COLO829 (cell line): ENCODE measurements at places on chromosomes 4 and X.
A peak's percentile ranks its signal among the peaks of the same experiment; 100 is the strongest.

DNA sequence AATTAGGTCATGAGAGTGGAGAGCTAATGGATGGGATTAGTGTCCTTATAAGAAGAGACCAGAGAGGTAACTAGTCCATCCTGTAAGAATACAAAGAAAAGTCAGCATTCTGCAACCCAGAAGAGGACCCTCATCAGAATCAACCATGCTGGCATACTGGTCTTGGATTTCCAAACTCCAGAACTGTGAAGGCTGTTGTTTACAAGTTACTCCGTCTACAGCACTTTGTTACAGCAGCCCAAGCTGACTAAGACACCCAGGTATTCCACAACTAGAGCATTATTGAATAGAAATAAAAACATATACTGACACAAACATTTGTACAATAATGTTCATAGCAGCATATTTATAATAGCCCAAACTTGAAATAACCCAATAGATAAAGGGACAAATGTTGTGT is 9.2 kb downstream of the TMEM156 start:
- no peak for DNase-seq

GRCh38 chr4:7944599-7945220 is 5.0 kb upstream of the AFAP1 start:
- no peak for DNase-seq

- DNase-seq, result no peak
These were observed 98.7 kb downstream of the CPZ start for GRCh38 chr4:8691151-8691775.

DNA sequence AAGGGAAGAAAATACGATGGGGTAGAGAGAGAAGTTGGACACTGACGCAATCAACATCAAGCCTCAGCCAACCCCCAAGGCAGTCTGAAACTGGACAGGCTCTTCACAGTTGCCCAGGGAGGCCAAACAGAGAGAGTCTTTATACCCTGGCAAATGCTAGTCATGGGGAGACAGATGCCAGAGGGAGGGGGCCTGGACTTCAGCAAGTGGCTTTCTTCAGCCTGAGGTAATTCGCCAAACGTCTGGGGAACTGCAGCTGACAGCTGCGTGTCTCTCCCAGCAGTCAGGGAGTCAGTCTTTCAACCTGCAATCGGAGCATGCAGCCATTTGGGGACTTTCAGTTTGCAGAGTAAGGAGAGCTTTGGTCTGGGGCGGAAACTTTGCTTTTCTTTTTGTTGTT is 521.6 kb downstream of the TRIML1 start:
- peak; percentile 89 for DNase-seq

- DNase-seq, result peak; percentile 17
These were observed 19.3 kb upstream of the SPIN2A start for GRCh38 chrX:57156397-57157049.

- DNase-seq, result peak; percentile 62
These were observed 50.4 kb downstream of the USP11 start for GRCh38 chrX:47283015-47283771.

DNA sequence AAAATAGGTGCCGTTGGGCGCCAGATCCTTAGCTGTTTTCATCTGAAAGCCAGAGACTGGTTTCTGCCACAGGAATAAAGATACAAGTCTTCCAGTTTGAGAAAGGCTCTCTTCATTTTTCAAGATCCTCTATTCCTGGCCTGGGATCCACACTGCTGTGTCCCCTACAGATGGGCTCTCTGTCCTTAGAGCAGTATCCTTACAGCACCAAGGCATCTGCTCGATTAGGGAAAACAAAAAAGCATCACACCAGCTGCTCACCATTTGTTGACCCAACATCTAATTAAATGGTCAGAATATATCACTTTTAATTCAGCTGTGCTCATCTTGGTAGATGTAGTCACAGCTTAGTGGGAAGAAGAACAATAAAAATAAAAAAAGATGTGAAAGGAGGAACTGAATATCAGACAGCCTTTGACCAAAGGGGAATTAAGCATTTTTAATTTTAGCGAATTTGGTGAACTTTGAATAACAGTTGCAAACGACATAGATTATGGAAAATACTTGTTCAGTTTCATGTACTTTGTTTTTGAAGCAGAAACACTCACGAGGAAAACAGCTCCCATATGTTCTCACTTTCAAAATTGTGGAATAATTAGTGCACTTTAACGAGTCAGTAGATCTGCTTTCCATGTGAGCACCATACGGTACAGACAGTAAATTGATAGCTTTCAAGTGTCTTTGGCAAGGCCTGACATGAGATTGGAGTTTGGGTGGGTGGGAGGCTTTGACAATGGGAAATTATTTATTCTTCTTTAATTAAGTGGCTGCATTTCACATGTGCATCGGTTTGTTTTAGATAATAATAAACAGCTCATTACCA is 148.4 kb upstream of the CLNK start:
- DNase-seq, result no peak

- DNase-seq, result no peak
These were observed 12.4 kb downstream of the CASP6 start for GRCh38 chr4:109690690-109691410.

DNA sequence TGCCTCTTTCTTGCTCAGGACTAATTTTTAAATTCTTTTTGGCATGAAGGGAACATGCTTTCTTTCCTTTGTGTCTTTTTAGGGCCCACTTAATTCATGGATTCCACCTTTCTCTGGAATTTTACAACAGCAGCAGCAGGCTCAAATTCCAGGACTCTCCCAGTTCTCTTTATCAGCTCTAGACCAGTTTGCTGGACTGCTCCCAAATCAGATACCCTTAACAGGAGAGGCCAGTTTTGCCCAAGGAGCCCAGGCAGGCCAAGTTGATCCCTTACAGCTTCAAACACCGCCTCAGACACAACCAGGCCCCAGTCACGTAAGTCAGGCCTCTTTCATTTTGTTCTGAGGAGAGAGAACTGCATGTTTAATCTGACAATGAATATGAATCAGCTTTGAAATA is 2.3 kb downstream of the ODAM start:
- DNase-seq, result no peak

GRCh38 chrX:123603491-123603890 is 129.4 kb downstream of the THOC2 start:
- no peak for DNase-seq

- DNase-seq, result no peak
These were observed 23.2 kb upstream of the HOPX start for GRCh38 chr4:56704089-56704871.

DNA sequence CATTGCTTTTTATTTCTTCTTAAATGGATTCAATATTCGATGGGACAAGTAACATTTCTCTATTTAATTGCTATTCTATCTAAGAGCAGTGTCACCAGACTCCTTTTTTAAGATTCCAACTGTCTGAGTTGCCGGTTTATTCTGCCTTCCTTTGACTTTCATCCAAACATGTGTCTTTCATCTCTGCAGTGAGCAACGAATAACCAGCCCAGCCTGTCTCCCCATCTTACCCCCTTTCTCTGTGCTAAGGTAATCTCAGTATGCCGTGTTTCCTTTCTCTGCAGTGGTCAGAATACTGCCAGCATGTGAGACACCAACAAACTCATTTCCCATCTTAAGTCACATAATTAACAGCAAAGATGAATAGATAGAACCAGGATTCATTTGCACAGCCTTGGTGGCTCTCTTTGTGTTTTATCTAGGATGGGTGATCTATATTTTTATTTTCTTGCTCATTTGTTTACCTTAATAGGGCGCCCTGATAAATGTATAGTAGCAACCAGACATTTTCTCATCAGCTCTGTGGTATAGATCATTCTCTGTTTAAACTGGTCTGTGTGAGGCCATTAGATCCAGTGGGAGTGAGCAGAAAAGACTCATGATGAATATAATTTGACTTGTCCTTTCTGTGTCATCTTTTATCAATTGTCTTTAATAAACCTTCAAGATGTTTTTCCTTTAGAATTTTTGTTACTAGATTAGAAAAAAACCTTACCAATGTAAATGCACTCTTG is 394.8 kb upstream of the IGFBP7 start:
- no peak for DNase-seq

- DNase-seq, result no peak
These were observed 53.5 kb downstream of the DCLK2 start for GRCh38 chr4:150131581-150132228.

GRCh38 chr4:74474345-74475090 is 29.6 kb downstream of the AREG start:
- DNase-seq, result no peak

DNA sequence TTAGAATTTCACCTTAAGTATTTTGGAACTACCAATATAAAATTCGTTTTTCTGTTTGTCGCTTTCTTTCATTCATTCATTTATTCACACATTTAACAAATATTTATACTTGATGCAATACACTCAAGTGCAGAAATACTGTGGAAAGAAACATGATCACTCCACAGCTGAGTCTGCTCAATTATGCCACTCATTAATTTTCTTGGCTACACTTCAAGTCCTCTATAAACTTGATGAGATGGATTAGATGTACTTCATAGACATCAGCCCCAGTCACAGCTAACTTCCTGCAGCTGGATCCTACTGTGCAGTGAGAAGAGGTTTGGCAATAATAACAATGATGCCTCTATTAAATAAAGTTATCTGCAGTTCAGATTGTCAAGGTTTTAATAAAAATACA is 208.1 kb downstream of the PDGFC start:
- DNase-seq, result peak; percentile 28

- no peak for DNase-seq
These were observed 12.1 kb upstream of the GTPBP6 start for GRCh38 chrX:330726-331150.

DNA sequence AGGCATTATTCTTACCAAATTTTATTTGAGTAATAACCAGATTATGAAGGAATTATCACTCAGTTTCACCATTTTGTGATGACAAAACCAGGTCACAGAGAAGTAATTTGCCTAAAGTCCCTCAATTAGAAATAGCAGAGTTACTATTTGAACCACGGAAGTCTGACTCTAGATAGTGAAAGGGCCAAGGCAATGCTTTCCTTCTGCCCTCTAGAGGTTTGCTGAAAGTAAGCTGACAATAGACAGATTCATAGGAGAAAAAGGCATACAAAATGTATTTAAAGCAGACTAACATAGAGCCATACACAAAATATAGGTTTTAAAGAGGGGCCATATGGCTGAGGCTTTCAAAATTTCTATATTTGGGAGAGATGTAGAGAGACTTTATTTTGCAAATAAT is 43.1 kb downstream of the CXXC4 start:
- peak; percentile 25 for DNase-seq

DNA sequence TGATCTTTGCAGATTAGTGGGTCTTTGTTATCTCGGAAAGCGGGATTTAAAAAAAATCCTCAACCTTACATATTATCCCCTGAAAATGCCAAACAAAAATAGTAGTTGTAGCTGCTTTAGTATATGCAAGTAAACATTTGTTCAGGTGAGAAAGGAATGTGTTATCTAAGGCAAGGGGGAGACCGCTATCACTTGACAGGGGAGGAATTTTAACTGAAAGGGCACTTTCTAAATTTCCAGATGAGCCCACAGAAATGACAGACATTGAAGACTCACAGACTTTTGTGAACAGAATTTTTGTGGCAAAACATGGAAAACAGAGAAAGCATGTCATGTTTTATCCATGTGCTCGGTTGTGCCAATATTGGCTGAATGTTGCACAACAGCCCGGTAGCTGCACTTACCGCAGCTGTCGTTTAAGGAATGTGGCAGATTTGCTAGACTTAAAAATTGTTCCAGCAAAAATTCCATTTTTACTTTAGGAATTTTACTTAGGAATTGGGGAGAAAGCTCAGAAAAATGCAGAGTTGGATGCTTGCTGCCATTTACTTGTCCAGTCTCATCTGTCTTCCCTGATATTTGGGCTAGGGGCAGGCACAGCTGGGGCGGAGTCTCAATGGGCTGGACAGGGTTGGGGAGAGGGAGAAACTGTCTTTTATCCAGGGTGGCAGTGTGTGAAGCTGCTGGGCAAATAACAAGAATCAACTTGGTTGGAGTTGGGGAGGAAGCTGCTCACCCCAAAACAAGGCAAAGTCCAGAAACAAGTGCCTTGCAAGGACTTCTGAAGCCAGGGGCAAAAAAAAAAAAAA is 94.6 kb upstream of the RPS6KA3 start:
- DNase-seq, result no peak

DNA sequence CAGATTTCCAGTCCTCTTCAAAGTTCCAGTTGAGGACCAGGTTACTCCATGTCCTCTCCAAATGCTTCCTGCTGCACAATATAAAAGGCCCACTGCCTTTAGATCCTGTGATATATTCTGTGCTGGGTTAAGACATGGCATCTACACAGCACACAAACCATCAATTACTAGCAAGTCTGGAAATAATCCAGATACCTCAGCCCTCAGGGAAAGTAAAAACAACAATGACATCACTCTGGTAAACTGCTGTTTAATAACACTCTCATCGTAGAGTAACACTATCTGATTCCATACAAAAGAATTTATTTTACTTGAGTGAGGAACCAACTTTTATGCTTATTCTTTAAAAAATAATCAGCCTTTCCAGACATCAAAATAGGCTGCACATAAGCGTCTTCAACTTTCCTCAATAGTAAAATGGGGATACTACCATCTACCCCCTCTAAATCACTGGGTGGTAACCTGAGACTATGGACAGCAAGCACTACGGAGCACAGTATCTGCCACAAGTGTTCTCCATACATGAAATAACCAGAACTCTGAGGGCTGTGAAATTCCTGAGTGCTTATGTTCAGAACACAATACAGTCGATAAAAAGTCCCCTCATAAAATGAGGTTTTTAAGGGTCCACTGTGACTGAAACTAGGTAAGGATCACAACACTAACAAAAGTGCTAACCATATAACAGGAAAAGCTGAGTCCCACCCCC is 53.4 kb downstream of the ABCG2 start:
- DNase-seq, result peak; percentile 52

- DNase-seq, result no peak
These were observed 80.5 kb downstream of the ABLIM2 start for GRCh38 chr4:8078109-8078494.

DNA sequence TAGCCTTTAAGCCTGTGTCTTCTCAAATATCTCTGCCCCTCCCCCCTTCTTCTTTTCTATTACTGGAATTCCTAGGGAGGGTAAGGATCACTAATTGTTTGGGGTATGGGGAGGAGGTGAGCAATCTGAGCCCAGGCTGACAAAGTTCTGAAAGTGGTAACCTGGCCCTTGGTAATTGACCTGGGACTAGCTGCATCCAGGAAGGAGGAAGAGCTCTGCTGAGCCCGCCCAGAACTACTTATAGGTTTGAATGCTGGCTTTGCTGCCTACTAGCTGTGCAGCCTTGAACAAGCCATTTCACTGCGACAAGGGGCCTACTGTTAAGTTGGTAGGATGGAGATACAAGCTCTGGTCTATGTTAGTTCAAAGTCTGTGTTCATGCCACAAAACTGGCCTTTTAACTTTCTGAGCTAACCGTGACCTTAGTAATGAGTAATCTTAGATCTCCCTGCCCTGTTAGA is 37.8 kb downstream of the DGKK start:
- no peak for DNase-seq

- DNase-seq, result no peak
These were observed 27.0 kb downstream of the PROM1 start for GRCh38 chr4:16056681-16057385.

DNA sequence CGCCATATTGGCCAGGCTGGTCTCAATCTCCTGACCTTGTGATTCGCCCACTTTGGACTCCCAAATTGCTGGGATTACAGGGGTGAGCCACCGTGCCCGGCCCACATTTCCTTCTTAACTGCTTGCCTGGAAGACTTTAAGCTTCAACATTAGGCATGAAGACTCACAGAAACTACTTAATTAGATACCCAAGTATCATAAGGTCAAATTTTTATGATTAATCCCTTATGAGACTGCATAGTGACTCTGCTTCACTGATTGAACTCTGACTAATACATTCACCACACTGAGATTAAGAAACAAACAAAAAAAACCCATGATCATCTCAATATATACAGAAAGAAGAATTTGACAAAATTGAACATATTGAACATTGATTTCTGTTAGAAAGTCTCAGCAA is 87.4 kb upstream of the KCTD8 start:
- no peak for DNase-seq
